Tibial nerve (tissue), 4 donors: ENCODE measurements at places on chromosomes 11 and 22. TPM values are rescaled to one million over a fixed set of nuclear protein-coding genes. Genes with fewer than 3 reads are reported as not detected.

- H3K4me3 ChIP-seq = no peak overlapping the region
- DNase-seq = no peak
- H3K36me3 ChIP-seq = no peaks in the 10 kb centered on the region
- H3K4me1 ChIP-seq = no peaks in the 10 kb centered on the region
- no peaks in the 10 kb centered on the region for H3K27me3 ChIP-seq
- H3K27ac ChIP-seq = no peak overlapping the region
Measured at GRCh38 chr11:70604630-70605467, 206.5 kb downstream of the CTTN start.

SLC22A9 gene
- total RNA-seq = not detected

DNA sequence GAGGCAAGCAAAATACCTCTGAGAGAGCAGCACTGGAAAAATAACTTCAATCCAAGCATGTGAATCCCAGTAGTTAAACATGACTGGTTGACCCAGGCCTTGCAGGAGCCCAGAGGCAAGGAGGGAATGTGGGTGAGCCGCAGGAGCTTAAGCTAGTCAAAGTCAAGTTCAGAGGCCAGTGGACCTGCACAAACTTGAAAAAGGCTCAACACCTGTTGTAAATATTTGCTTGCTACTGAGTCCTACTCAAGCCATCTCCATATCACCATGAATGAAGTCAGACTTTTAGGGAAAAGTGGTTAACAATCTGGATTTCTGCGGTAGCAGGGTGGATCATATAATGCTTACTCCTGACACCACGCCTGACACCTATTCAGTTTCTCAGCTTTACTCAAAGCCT, 4.8 kb upstream of the CAT start:
- H3K27me3 ChIP-seq = no peaks in the 10 kb centered on the region
- no peaks in the 10 kb centered on the region for H3K36me3 ChIP-seq
- no peak overlapping the region for H3K27ac ChIP-seq
- no peaks in the 10 kb centered on the region for H3K4me1 ChIP-seq
- no peak overlapping the region for H3K4me3 ChIP-seq

GRCh38 chr11:2690596-2691354, 9.0 kb downstream of the KCNQ1OT1 start:
- no peak overlapping the region for H3K4me3 ChIP-seq
- peaks cover 24% of the 10 kb centered on the region for H3K4me1 ChIP-seq
- no peaks in the 10 kb centered on the region for H3K27me3 ChIP-seq
- no peaks in the 10 kb centered on the region for H3K36me3 ChIP-seq
- H3K27ac ChIP-seq = no peak overlapping the region

GRCh38 chr11:69920345-69921127, 101.3 kb upstream of the FGF3 start:
- no peak overlapping the region for H3K27ac ChIP-seq
- no peaks in the 10 kb centered on the region for H3K27me3 ChIP-seq
- H3K4me1 ChIP-seq = no peaks in the 10 kb centered on the region
- DNase-seq = peak; percentile 7
- no peak overlapping the region for H3K4me3 ChIP-seq

DNA sequence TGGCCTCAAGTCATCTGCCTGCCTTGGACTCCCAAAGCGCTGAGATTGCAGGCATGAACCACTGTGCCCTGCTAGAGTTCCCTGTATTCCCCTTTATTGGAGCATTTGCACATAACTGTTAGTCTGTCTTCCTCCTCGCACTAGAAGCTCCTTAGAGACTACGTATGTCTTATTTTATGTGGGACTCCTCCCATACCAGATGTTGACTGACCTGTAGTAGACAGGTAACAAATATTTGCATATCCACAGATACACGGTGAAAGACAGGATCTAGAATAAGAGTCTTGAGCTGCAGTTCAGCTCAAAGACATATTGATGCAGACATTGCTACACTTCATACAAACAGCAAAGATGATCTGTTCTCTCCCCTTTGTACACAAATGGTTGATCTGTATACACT, 40.7 kb downstream of the SWAP70 start:
- DNase-seq = no peak
- no peak overlapping the region for H3K27ac ChIP-seq
- H3K4me1 ChIP-seq = peaks cover 66% of the 10 kb centered on the region
- no peaks in the 10 kb centered on the region for H3K36me3 ChIP-seq
- no peak overlapping the region for H3K4me3 ChIP-seq

DNA sequence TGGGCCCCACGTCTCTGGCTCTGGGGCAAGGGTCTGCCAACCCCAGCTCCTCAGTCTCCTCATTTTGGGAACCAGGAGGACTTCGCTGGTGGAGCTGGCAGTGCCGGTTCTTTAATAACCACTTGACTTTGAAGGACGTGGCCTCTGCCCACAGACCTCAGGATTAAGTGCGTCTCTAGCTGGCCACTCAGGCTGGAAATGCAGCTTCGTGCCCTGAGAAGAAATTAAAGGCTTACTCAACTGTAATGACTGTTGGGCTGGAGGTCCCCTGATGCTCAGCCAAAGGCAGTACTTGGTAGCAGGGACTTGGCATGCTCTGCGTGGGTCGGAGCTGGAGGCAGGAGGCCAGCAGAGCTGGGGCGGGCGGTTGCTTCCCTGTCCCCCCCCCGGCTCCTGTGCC, 16.7 kb upstream of the PARVG start:
- H3K36me3 ChIP-seq = peaks cover 18% of the 10 kb centered on the region
- H3K4me3 ChIP-seq = no peak overlapping the region
- no peak overlapping the region for H3K27ac ChIP-seq
- DNase-seq = no peak
- H3K27me3 ChIP-seq = no peaks in the 10 kb centered on the region

DNA sequence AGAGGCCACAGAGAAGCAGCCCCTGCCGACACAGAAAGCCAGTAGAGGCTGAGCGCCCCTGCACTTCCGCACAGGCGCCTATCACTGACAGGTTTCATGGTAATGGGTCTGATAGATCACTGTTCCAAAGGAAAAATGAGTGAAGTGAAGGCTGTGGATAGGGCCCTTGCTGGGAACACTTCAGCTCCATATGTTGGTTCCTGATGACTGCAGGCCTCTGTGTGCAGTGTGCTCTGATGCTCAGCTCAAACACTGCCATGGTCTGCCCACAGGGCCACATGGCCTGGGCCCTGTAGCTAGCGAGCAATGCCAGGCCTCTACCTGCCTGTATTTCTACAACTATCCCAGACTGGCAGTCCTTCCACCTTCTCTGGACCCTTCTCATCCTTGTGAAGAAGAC, 62.7 kb upstream of the CLTCL1 start:
- H3K27me3 ChIP-seq = no peaks in the 10 kb centered on the region
- H3K4me1 ChIP-seq = no peaks in the 10 kb centered on the region
- DNase-seq = no peak
- H3K27ac ChIP-seq = no peak overlapping the region
- no peak overlapping the region for H3K4me3 ChIP-seq

GAS2 gene
- total RNA-seq = 9.3 TPM

DNA sequence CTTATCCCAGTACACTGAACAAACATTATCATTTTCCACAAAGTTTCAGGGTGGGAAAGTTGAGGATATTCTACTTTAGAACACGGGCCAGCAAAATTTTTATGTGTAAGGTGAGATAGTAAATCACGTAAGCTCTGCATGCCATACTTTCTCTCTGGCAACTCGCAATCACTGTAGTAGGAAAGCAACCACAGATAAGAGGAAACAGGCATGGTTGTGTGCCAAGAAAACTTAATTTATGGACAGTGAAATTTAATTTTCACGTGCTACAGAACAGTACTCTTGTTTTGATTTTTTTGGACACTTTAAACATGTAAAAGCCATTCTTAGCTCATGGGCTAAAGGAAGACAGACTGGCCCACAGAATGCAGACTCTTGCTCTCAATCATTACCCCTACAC, 82.5 kb downstream of the LARGE1 start:
- no peak overlapping the region for H3K27ac ChIP-seq
- no peaks in the 10 kb centered on the region for H3K27me3 ChIP-seq
- no peak overlapping the region for H3K4me3 ChIP-seq
- peaks cover 14% of the 10 kb centered on the region for H3K4me1 ChIP-seq
- H3K36me3 ChIP-seq = no peaks in the 10 kb centered on the region
- no peak for DNase-seq

EML3 gene
- total RNA-seq = 64.9 TPM

OR10A2 gene
- not detected for total RNA-seq

GRCh38 chr22:22452996-22453686, 55.4 kb downstream of the ZNF280B start:
- no peak overlapping the region for H3K4me3 ChIP-seq
- H3K4me1 ChIP-seq = no peaks in the 10 kb centered on the region
- no peak for DNase-seq
- H3K27ac ChIP-seq = no peak overlapping the region
- H3K36me3 ChIP-seq = no peaks in the 10 kb centered on the region

- DNase-seq = no peak
- H3K4me3 ChIP-seq = no peak overlapping the region
- no peaks in the 10 kb centered on the region for H3K36me3 ChIP-seq
- no peaks in the 10 kb centered on the region for H3K27me3 ChIP-seq
- peaks cover 21% of the 10 kb centered on the region for H3K4me1 ChIP-seq
Measured at GRCh38 chr11:112784323-112785073, 176.7 kb upstream of the NCAM1 start.

ANKK1 gene
- total RNA-seq = 2.1 TPM

- H3K4me1 ChIP-seq = no peaks in the 10 kb centered on the region
- H3K27ac ChIP-seq = no peak overlapping the region
- DNase-seq = no peak
- H3K4me3 ChIP-seq = no peak overlapping the region
- no peaks in the 10 kb centered on the region for H3K27me3 ChIP-seq
Measured at GRCh38 chr11:99240192-99241030, 219.7 kb downstream of the CNTN5 start.

DNA sequence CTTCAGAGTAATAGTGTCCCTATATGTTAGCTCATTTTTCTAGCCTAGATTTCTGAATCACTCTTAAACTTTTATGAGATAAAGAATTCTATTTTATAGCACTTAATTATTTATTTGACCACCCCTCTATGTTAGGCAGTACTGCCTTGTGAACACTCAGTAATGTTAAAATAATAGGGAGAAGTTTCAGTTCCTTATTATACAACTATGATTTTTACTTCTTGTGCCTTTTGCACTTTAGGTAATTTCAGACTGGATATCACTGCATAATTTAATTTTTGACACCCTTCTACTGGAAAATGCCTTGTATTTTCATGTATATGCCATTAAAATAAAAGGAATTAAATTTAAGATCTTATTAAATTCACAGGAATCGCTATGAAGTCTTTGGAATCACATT, 3.1 kb downstream of the BCO2 start:
- H3K36me3 ChIP-seq = no peaks in the 10 kb centered on the region
- no peak overlapping the region for H3K27ac ChIP-seq
- DNase-seq = no peak
- no peaks in the 10 kb centered on the region for H3K27me3 ChIP-seq
- H3K4me3 ChIP-seq = no peak overlapping the region

GNG3 gene
- 0.63 TPM for total RNA-seq

OR10A6 gene
- total RNA-seq = not detected

GGTLC3 gene
- total RNA-seq = not detected

DNA sequence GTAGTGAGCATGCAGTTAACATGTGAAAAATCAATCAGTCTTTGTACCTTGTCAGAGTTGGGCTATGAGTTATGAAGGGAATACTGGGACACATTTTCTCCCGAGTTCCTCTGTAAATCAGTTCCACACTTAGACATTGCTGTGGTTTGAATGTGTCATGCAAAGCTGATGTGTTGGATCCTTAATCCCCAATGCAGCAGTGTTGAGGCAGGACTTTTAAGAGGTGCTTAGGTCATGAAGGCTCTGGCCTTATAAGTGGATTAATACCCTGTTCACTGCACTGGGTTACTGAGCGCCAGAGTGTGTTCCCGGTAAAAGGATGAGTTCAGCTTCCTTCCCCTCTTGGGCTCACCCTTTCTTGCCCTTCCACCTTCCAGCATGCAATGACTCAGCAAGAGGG, 742.1 kb upstream of the TENM4 start:
- H3K4me3 ChIP-seq = no peak overlapping the region
- H3K4me1 ChIP-seq = no peaks in the 10 kb centered on the region
- no peaks in the 10 kb centered on the region for H3K27me3 ChIP-seq

FOXRED1 gene
- total RNA-seq = 19.8 TPM

DNA sequence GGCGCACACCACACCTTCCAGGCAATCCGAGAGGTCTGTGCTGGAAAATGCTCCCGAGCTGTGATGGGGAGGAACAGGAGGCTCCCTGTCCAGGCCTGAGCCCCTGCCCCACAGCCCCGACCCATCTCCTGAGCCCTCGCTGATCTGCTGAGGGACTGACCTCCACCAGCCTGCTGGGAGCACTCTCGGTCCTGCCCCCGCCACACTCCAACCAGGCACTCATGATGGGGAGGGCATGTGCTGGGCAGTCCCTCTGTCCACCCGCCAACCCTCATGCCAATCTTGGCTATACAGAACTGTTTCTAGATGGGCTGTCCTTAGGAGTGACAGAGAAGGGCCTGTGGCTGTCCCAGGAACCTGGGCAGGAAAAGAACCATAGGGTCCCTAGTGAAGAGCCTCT, 70.8 kb downstream of the TRMU start:
- no peak overlapping the region for H3K27ac ChIP-seq
- no peaks in the 10 kb centered on the region for H3K36me3 ChIP-seq
- no peaks in the 10 kb centered on the region for H3K27me3 ChIP-seq
- no peak for DNase-seq
- H3K4me1 ChIP-seq = no peaks in the 10 kb centered on the region

DNA sequence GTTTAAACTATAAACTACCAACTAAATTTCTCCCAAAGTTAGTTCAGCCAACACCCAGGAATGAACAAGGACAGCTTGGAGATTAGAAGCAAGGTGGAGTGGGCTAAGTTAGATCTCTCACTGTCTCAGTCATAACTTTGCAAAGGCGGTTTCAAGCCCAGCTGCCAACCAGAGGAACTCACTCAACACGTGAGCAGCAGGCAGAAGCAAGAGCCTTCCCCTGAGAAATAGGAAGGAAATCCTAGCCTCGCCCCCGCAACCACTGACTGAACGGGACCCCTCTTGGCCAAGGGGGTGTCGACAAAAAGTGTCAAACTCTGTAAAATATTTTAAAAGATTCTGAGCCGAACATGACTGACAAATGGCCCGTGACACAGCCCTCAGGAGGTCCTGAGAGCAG, 4.4 kb upstream of the KRTAP5-9 start:
- H3K36me3 ChIP-seq = no peaks in the 10 kb centered on the region
- H3K27ac ChIP-seq = no peak overlapping the region
- H3K4me3 ChIP-seq = no peak overlapping the region
- no peaks in the 10 kb centered on the region for H3K27me3 ChIP-seq

- peaks cover 11% of the 10 kb centered on the region for H3K4me1 ChIP-seq
- H3K27me3 ChIP-seq = no peaks in the 10 kb centered on the region
- H3K36me3 ChIP-seq = no peaks in the 10 kb centered on the region
- no peak for DNase-seq
Measured at GRCh38 chr11:73160005-73160760, 18.1 kb upstream of the FCHSD2 start.

DNA sequence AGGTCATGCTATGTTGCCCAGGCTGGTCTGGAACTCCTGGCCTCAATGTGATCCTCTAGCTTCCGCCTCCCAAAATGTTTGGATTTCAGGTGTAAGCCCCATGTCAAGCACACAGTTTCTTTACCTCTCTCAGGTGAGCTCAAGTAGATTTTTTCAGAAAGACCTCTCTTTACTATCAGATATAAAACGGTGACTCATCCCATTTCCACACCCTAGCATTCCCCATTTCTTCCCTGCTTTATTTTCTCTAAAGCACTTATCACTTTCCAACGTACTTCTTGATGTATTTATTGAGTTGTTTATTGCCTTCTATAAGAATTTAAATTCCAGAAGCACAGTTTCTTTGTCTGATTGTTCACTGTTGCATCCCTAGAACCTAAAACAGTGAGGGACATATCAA, 3.7 kb downstream of the TSG101 start:
- no peaks in the 10 kb centered on the region for H3K4me1 ChIP-seq
- no peak for DNase-seq
- H3K27me3 ChIP-seq = no peaks in the 10 kb centered on the region
